ENCODE measurements at places on chromosomes 5 and 9.

- no peak for DNase-seq
These were observed 15.4 kb upstream of the PPP1R26 start for GRCh38 chr9:135464181-135464580.

DNA sequence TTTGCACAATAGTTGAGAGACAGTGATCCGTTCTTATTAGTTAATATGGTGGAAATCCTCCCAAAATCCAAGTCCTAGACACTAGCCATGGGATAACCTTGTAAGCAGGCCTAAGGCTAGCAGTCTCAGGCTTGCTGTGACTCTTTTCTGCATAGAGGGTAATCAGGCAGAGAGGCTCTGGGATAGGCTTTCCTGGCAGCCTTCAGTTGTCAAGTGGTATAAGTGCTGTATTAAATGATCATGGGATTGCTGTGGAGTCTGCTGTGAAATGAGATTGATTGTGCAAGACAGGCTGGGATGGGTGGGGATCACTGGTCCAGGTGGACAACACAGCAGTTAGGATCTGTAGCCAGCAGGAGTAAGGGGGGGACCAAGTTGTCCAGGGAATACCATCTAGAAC is 416.4 kb downstream of the TLE4 start:
- no peak for DNase-seq

GRCh38 chr5:15074651-15075050 is 203.1 kb upstream of the ANKH start:
- DNase-seq, result no peak

DNA sequence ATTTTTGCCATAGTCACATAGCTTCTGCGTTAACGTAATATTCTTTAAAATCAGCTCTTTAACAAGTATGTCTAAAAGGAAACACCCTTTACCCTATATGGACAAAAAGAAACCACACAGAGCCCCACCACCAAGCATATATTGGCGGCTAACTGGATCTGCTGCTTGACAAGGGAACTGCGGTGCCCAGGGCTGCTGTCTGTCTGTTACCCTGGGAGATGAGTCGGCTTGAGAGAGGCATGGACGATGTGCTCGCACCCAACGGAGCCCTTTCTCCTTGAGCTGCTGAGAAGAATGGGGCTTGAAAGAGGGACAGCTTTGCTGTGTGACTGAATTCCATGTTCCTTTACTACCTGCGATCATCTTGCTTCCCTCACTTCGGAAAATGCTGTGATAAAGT is 158.6 kb upstream of the SHB start:
- peak; percentile 30 for DNase-seq

- peak; percentile 84 for DNase-seq
These were observed 287.5 kb downstream of the SMARCA2 start for GRCh38 chr9:2302606-2303005.

DNA sequence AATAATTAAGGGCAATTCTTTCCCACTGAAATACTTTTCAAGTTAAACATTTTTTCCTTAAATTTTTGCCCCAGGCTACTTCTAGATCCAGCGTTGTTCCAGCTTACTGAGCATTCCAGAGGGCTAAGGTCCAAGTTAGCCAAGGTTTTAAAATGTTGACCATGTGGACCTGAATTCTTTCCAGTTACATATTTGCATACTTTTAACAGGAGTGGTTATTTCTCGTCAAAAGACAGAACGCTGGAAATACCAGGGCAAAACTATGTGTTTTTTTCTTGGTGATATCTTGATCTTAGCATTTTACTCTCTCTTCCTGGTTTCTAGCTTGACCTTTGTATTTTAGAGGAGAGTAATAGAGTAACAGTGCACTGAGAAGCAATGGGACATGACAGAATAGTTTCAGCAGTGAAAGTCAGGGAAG is 32.8 kb downstream of the TMC1 start:
- no peak for DNase-seq

DNA sequence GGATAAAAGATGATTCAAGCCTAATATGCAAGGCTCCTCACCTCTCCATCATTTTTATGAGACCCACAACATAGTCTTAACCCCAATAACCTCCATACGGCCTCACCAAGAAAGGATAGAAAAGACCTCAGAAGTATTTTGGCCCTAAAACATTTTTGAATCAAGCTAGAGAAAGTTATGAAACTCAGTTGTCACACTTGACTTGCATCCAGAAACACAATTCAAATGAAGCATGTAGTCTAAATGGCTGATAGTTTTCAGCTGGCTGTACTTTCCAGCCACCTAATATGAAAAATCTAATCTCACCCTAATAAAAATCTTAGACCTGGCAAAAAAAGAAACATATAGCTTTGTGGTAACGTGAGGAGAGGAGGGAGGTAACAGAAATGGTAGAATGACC is 116.1 kb downstream of the ARL15 start:
- no peak for DNase-seq

DNA sequence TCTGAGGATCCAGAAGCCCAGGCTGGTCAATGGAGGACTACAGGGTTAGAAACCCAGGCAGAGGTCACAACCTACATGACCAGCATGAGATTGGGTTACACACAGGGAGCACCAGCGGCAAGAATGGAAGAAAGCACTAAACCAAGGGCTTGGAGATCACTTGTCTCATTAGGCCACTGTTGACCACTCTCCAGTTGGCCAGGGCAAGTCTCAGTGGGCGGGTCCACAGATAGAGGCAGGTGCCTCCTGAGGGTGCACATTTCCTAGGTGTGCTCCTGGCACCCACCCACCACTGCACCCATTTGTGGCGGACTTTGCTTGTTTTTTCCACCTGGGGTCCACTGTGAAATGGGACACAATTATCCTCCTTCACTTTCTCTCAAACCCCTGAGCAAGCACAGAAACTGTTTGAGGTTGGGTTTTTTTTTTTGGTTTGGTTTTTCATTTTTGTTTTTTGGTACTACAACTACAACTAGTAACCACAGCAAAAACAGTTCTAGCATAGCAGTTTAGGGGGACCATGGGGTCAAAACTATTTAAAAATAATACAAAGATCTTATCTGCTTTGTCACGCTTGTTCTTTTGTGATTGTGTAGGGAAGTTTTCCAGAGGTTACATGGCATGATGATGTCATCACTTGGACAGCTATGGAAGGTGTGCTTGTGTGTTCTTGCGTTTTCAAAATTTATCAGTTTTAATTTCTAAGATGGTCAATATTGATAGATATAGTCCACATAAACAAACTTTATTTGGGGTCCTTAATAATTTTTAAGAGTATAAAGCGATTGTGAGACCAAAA is 6.1 kb downstream of the NPR2 start:
- no peak for DNase-seq

GRCh38 chr5:39555788-39556187 is 131.0 kb upstream of the DAB2 start:
- no peak for DNase-seq

GRCh38 chr5:77993141-77993854 is 217.2 kb upstream of the TBCA start:
- DNase-seq, result peak; percentile 20

- no peak for DNase-seq
These were observed 29.2 kb upstream of the PANK3 start for GRCh38 chr5:168608386-168608785.

- DNase-seq, result peak; percentile 48
These were observed 1.9 kb downstream of the PCSK5 start for GRCh38 chr9:75892216-75892911.

- no peak for DNase-seq
These were observed 82.6 kb upstream of the PHYKPL start for GRCh38 chr5:178314961-178315820.

- no peak for DNase-seq
These were observed 479.0 kb downstream of the SPATA31A7 start for GRCh38 chr9:61668846-61669245.

DNA sequence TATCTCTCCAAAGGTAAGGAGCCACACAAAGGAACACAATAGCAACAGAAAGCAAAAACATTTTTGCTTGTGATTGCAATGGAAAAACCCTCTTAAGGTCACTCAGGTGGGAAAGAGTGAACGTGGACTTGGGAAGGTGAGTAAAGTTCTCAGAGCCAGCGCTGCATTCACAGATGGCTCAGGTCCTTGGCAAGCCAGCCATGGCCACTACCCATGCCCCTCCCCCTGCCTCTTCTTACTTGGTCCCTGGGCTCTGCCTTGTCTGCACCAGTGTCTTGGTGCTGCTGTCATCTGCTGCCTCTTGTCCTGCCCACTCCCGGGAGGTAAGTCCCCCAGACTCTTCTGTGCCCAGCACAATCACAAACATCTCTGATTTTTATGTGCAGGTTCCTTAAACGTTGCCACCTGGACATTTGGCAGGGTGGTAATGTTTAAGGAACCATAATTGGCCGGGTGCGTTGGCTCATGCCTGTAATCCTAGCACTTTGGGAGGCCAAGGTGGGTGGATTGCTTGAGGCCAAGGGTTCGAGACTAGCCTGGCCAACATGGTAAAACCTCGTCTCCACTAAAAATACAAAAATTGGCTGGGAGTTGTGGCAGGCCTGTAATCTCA is 74.6 kb downstream of the FEM1C start:
- DNase-seq, result no peak

DNA sequence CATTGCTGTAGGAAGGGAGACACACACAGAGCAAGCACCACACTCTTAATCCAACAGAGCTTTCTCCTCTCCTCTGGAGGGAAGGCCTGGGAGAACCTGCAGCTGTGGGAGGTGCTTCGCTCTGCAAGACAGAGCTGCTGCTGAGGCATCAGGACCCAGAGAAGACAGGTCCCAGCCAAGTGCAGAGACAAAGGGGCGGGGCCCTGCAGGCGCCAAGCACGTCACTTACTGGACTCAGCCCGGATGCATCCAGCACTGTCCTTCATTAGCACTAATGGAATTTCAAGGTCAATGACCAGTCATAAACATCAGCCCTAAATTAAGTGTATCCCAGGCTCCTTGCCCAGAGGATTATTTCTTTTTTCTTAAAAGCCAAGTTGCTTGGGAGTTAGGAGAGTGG is 337.1 kb upstream of the PANK3 start:
- no peak for DNase-seq

- DNase-seq, result no peak
These were observed 44.4 kb downstream of the MUSK start for GRCh38 chr9:110712955-110713354.

DNA sequence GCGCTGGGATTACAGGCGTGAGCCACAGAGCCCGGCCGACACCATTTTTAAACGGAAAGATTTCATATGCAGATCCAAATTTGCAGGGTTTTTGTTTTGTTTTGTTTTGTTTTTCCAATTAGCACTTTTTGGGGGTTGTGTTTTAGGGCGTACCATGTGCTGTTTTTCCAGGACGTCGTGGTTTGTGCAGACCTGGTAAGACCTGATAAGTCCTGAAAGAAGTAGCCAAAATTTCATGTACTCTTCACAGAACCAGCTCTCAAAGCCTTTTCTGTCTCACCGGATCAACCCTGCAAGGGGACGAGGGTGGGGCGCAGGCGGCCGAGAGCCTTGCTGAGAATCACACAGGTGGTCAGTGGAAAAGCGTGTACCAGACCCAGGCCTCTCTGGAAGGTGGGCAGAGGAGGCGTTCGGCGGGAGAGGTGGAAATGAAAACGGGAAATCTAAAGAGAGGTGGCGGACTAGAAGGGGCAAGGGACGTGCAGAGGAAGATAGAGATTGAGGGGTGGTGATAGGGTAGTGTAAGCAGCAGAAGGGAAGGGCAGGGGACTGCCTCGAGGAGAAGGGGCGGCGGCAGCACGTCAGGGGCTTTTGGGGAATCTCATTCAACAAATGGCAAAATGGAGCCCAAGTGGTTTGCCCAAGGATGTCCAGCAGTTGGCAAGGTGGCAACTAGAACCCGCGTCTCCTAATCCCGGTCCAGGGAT is 1.1 kb upstream of the FAF2 start:
- no peak for DNase-seq

DNA sequence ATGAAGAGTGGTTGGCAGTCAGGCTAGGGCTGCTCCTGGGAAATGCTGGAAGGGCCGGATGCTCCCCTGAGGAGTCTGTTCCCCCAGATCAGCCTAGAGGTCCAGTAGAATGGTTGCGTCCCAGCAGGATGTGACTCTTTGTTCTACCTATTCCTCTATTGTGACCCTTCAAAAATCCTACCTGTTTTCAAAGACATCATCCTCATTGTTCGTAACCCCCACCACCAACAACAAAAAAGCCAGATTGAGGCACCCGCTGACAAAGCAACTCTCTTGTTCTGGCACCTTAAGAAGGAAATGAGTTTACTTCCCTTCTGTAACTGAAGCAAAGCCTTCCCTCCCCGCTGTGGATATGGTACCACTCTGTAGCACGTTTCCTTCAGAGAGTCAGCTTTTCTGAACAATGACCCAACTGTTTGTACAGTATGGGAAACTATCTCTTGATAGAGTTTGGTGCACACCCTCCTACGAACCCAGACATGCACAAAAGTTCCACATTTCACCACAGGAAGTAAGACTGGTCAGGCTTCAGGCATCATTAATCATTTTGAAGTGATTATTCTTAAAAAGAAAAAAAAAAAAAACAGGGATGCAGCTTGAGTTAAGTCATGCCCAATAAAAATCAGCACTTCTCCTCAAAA is 207.2 kb downstream of the ENC1 start:
- DNase-seq, result no peak

GRCh38 chr9:15361737-15362136 is 54.7 kb upstream of the TTC39B start:
- no peak for DNase-seq

DNA sequence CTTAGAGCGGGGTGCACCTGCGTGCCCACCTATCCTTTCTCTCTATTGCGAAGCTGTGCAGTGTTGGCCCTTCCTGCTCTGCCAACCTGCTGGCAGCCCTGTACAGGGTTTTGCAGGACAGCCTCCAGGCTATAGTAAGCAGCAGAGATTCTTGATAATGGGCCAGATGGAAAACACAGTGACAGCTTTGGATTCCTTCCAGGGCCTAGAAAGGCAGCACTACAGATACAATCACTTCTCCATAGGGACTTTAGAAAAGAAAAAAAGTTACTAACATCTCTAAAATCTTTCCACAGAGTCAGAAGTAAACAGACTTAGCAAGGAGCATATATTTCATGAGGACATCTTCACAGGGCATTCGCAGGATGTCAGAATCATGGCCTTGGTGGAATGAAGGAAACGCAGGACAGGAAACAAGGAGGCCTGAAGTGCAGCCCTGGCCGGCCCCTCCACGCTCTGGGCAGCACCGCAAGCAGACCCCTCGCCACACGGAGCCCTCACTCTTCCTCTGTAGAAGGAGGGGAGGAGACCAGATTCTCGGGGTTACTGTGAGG is 172.1 kb upstream of the GAS1 start:
- DNase-seq, result no peak

GRCh38 chr9:109542922-109543321 is 44.8 kb upstream of the PTPN3 start:
- no peak for DNase-seq

DNA sequence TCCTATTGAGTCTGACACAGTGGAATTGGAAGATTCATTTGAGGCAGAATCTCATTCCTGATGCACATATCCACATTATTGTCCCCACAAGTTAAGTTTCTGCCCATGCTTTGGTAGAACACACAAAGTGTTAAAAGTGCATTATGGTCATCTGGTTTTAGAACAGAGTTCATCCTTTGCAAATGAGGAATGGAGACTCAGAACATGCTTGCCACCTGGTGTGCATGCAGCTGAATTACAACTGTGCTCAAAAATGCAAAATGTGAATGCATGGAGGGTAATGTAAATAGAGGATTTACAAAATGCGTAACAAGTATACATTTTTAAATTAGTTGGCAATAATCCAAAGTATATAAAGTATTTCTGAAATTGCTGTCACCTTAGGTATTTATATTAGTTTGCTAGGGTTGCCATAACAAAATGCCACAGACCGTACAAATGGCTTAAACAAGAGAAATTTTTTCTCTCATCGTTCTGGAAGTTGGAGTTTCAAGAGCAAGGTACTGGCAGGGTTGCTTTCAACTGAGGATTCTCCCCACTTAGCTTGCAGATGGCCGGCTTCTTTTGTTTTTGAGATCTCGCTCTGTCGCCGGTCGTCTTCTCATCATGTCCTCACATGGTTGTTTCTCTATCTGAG is 671.1 kb downstream of the TAF11L14 start:
- peak; percentile 51 for DNase-seq

- DNase-seq, result no peak
These were observed 460.4 kb upstream of the RORB start for GRCh38 chr9:74036549-74037231.
